A549 (cell line): ENCODE measurements at places on chromosomes 6 and 20.

- no peak for DNase-seq
Observed at GRCh38 chr20:33474097-33474873, 15.6 kb upstream of the CBFA2T2 start.

DNA sequence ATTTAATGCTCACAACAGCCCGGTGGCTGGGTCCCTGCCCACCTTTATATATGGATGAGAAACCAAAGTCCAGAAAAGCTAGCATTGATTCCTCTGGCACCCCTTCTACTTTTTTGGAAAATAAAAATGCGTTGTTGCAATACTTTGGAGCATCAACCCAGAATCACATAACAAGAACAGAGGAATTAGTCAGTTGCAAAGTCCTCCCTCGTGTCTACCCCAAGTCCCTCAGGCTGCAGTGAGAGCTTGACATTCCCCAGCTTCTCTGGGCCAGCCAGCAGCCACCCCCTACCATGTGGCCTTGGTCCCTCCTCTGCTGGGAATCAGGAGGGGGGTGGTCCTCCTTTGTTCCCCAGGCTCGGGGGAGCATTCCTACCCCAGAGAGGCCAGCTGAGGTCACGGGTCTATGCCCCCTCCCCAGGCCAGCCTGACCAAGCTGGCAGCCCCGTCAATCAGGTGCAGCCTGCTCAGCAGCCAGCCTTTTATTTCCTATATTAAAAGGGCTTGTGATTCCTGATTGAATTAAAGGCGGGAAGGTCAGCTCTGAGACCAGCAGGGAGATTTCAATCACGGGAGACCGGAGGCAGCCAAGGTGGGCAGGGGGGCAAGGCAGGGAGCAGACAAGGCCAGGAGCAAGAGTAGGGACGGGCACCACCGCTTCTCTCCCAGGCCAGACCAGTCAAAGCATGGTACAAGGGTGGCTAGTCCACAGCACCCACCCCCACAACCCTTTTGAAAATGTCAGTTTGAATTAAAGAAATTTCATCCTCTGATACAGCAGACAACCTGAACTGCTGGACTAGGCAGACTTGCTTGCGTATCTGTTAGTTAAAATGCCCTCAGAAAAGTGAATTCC, 158.9 kb downstream of the MRPL14 start:
- DNase-seq, result no peak

GRCh38 chr20:57774111-57774880, 64.5 kb upstream of the PMEPA1 start:
- DNase-seq, result no peak

- no peak for DNase-seq
Observed at GRCh38 chr6:11684901-11685480, 93.6 kb downstream of the ADTRP start.

- no peak for DNase-seq
Observed at GRCh38 chr20:38133680-38134426, 31.2 kb downstream of the TGM2 start.

GRCh38 chr6:132391391-132392269, 9.6 kb downstream of the MOXD1 start:
- no peak for DNase-seq

DNA sequence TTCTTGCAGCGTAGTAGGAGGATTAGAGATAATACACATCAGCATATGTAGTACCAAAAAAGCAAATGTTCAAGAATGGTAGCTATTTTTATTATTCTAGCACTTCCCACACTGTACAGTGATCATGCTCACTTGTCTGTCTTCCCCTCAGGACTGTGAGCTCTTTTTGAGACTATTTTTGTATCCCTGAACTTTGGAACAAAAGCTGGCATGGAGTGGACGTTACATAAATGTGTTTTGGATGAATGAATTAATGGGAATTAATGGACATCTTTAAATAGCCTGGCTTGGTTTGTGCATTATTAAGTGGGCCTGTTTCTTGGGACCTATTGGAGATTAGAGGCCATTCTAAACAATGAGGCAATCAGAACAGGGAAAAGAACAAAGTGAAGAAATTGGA, 243.7 kb downstream of the CD83 start:
- no peak for DNase-seq

DNA sequence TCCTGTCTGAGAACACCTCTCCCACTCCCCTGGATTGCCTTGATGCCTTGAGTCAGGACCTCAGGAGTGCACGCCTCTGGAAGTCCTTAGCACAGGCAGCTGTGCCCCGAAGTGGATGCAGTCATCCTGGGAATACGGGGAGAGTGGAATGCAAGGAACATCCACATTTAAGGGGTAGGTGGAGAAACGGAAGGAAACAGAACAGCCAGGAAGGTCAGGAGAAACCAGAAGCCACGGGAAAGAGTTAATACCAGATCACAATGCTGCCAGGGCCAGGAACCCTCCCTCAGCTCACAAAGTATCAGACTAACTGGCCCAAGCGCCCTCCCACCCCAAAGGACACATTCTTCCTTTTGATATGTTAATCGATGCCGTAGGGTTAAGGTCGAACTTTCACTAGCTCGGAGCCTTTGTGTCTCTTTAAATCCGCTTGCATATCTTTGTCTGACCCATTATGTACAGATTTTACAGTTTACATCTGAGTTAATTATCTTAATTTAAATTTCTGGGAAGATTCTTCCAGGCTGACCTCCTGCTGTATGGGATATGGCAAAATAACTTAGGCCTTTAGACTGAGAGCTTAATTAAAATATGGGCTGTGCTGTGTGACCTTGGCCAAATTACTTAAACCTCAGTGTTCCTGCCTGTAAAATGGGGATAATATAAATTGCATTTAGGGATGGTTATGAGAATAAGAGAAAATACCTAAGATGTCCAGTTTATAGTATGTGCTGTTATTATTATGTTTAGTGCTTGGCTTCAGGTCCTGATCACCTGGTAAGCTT, 24.0 kb upstream of the CCND3 start:
- DNase-seq, result no peak

- no peak for DNase-seq
Observed at GRCh38 chr6:144844596-144844995, 559.5 kb downstream of the UTRN start.
